ENCODE measurements at places on chromosomes 5 and 9. TPM values are rescaled to one million over a fixed set of nuclear protein-coding genes. Genes with fewer than 3 reads are reported as not detected.
A peak's percentile ranks its signal among the peaks of the same experiment; 100 is the strongest.

DNA sequence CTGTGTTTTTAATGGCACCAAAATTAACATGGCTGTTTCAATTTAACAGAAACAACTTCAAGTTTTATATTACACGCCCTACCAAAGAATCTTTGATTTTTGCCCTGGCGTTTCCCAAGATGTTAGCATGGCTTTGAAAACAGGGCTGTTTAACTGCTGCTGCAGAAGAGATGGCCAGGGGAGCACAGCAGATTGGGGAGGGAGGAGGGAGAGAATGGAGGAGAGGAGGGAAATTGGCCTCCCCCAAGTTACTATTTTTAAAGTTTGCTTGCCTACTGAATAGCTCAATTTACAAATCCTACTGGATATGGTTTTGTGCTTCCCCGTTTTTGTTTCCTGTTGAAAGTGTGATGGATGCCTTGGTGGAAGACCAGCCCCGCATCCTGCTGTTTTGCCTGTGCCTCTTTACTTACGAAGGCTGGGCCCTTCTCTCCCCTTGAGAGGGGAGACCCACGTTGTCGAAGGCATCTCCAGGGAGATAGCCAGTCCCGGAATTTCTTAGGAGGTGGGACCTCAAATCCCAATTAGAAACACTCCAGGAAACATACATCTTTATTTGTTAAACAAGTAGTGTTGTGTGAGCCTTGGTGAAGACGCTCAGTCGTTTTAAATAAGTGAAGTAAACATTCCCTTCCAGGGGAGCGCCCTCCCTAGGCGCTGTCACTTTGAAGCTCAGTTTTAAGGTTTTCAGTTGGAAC lies 98.6 kb downstream of the AOPEP start:
- ATAC-seq, result no peak

DNA sequence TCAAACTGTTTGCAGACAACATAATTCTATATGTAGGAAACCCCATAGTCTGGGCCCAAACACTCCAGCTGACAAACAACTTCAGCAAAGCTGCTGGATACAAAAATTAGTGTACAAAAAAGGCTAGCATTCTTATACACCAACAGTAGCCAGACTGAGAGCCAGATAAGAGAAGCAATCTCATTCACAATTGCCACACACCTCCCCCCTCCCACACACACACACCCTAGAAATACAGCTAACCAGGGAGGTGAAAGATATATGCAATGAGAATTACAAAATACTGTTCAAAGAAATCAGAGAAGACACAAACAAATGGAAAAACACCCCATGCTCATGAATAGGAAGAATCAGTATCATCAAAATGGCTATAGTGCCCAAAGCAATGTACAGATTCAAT lies 9.0 kb downstream of the MTREX start:
- no peak for ATAC-seq

DNA sequence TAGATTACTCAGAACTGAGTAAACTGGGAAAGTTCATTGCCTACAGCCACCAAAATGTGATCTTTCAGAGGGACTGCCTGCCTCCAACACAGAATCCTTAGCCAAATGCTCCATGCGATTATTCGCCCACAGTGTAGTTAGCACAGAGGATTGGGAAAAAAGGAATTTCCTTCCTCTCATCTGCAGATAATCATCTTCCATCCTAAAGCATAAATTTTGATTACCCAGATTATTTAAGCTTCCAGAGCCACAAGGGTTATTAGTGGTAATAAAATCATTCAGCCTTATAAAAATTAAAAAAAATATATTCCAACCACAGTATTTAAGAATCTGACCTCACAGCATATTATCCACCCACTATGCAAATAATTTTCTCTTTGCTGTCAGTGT lies 285.3 kb upstream of the GRAMD2B start:
- no peak for ATAC-seq

AKNA gene
- 169 TPM for total RNA-seq

GRCh38 chr5:142748568-142749249 lies 21.5 kb upstream of the ARHGAP26 start:
- ATAC-seq, result peak; percentile 72

DNA sequence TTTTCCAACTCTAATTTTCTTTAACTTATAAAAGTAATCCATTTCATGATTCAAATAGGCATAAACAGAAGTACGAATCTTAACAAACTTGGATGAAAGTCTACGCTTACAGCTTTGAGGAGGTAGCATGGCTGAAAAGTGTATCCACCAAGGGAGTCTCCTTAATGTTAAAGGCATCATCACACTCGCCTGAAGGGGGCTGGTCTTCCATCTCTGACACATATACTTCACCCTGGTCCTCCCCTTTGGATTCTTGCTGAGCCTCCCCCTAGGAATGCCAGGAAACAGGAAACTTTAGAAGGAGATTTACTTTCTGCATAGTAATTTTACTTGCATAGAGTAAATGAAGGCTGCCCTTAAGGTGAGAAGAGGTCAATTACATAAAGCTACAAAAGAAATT lies 10.3 kb upstream of the NME5 start:
- no peak for ATAC-seq

- no peak for ATAC-seq
Measured at GRCh38 chr5:59959330-59959729, 65.8 kb upstream of the PDE4D start.

CTNND2 gene
- 0.39 TPM for total RNA-seq

SIT1 gene
- 97.0 TPM for total RNA-seq

All from activated T-helper 17 cell treated with anti-CD3 and anti-CD28 coated beads, Interleukin-2, amount 50 U/mL, for 72 hours (primary cell).